ENCODE measurements at places on chromosomes 1 and 21. TPM values are rescaled to one million over a fixed set of nuclear protein-coding genes. Genes with fewer than 3 reads are reported as not detected.

Gene LCE1F
- not detected for total RNA-seq

GRCh38 chr1:1599030-1599934 lies 653 bp downstream of the FNDC10 start:
- ATAC-seq: peak; percentile 67

Gene CD1B
- total RNA-seq: not detected

GRCh38 chr21:31543191-31543590 lies 116.3 kb upstream of the SOD1 start:
- no peak for ATAC-seq

DNA sequence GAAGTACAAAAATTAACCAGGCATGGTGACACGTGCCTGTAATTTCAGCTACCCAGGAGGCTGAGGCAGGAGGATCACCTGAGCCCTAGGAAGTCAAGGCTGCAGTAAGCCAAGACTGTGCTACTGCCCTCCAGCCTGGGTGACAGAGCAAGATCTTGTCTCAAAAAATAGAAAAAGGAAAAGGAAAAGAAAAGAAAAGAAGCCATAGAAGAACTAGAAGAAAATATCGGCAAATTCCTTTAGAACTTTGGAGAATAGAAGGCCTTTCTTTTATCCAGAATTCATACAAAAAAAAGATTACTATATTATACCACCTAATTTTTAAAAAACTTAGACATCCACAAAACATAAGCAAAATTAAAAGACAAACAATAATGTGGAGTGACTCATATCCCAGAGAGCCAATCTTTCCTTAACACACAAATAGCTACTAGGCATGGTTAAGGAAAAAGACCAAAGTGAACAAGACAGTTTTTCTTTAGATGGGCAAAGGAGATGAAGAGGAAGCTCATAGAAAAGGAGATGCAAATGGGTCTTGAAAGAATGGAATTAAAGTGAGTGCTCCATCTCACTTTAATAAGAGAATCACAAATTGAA lies 251.1 kb upstream of the IRF2BP2 start:
- no peak for ATAC-seq

DNA sequence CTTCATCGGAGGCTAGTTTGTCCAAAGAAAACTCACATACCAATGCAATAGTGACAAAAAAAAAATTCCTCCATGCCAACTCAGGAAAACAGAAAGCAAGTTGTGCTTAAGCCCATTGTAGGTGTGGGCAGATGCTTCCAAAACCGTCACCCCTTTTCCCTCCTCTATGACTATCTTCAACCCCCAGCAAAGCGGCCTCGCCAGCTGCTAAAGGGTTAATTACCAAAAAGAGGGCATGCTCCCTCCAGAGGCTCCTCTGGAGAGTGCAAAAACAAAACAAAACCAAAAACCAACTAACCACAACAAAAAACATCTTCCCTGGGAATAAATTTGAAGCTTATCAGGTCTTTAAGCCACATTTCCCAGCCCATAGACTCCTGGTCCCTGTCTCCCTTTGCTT lies 1.2 kb downstream of the LMOD1 start:
- no peak for ATAC-seq

- ATAC-seq: no peak
Observed at GRCh38 chr1:61442544-61442943, 282.4 kb downstream of the TM2D1 start.

- ATAC-seq: no peak
Observed at GRCh38 chr1:29172415-29172939, 9.2 kb downstream of the SRSF4 start.

Gene SCMH1
- total RNA-seq: 27.5 TPM

DNA sequence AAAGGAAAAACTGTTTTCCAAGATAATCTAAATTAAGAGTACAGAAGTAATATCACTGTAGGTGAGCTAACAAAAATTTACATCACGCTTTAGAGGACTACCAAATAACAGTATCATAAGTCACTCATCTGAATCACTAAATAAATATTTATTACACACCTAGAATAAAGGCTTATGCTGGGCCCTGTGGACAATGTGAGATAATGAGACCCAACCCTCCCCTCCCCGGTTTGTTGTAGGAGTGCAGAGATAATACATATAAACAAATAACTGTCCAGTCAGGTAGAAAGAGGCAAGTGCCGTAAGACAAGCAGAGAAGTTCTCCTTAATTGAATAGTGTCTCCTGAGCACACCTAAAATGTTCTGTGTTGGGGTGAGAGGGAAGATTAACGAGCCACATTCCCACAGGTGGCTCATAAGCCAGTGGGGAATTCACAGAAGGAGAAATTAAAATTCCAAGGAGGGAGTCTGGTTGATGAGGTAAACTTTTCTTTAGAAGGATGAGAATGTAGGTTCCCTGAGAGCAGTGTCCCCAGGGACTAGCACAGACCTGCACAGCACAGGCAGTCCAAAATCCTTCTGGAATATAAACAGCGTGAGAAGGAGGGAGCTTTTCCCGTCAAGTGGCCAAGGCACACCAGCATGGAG lies 241.4 kb downstream of the NFIA start:
- ATAC-seq: no peak

GRCh38 chr1:16451841-16452528 lies 11.5 kb downstream of the NECAP2 start:
- ATAC-seq: no peak

DNA sequence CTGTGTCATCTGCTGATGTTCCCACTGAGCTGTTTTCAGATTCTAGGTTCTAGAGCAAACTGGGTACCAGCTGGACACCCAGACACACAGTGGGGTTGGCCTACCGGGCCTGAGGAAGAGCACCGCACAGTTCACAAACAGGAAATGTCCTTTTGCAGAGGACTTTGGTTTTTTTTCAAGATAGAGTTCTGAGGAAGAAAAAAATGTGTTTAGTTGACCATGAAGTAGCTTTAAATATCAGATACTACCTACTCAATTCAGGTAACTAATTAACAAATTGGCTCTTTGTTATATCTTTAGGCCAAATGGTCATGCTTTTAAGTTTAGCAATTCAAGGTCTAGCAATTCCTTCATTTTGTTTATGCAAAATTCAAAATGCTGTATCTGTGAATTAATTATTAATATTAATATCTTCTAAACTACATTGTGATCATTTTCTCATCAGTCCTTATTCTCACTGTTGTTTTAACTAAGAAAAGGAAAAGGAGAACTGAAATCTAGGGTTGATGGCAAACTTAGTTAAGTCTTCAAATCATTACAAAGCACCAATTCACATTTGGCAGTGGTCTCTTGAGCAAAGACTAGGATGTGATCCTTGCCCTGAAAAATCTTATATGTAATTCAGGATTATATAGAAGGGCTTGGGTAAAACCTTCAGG lies 17.2 kb upstream of the NCF2 start:
- no peak for ATAC-seq

GRCh38 chr21:42195378-42196031 lies 23.4 kb upstream of the ABCG1 start:
- no peak for ATAC-seq

DNA sequence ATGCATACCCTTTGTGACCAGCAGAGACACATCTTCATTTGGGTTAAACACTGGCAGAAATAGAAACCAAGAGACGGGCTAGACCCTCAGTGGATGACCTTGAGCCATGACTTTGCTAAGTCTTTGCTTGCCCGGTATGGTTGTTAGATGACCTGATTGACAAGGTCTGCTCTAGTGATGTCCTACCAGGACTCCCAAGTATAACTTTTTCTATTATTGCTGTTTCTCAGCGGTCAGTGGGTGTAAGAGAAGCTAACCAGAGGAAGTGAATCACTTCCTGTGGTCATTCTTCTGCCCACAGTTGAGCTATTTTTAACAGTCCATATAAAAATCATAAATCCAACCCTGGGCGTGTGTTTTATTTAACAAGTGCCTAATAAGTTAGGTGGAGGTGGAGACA lies 126.2 kb upstream of the ETS2 start:
- no peak for ATAC-seq

Gene SDF4
- total RNA-seq: 169 TPM

Gene PHACTR4
- 29.3 TPM for total RNA-seq

GRCh38 chr1:12712076-12712475 lies 3.8 kb upstream of the AADACL3 start:
- ATAC-seq: no peak

Data from activated T-helper 17 cell treated with anti-CD3 and anti-CD28 coated beads, Interleukin-2, amount 50 U/mL, for 72 hours (primary cell).